Activated CD4-positive, alpha-beta T cell treated with anti-CD3 and anti-CD28 coated beads, Interleukin-2, amount 50 U/mL, for 1 hour (primary cell): ENCODE measurements at places on chromosomes 3 and 15.
A peak's percentile ranks its signal among the peaks of the same experiment; 100 is the strongest.

GRCh38 chr3:163605915-163606314 is 1472.4 kb downstream of the SI start:
- DNase-seq: no peak

GRCh38 chr3:180548050-180548449 is 53.9 kb upstream of the TTC14 start:
- no peak for DNase-seq

DNA sequence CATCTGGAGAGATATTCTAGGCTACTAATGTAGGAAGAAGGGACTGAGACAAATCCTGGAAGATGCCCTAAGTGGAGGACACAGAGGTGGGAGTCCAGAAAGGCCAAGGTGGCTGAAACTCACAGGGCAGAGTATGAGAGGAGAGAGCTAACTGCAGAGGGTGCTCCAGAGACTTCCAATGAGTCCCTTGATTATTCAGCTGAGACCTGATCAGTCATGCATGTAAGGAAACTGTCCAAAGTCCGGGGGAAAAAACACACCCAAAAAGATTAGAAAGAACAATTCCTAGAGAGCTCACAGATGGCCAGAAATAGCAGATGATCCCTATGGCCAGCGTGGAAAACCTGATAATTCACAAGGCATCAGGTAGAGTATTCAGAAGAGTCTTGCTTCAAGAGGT is 18.7 kb upstream of the FOXP1 start:
- no peak for DNase-seq

- DNase-seq: no peak
Measured at GRCh38 chr3:133535971-133536881, 37.3 kb upstream of the CDV3 start.

GRCh38 chr3:18436213-18436612 is 11.1 kb upstream of the SATB1 start:
- DNase-seq: no peak

DNA sequence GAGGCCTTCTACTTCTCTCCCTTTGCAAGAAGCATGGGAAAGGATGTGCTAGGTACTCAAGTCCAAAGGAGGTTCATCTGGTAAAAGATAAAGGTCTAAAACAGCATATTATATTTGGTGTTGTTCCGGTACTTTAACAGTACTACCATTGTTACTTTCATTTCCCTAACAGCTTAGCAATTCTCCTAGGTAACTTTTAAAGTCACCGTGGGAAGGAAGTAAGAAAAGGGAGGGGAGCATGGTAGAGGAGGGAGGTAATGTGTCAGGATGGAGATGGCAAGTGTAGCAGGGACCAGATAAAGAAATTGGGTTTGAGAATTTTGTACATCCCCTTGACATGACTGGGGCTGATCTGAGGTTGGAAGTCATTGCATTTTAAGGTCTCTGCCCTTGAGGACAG is 89.4 kb upstream of the SKOR1 start:
- DNase-seq: no peak

DNA sequence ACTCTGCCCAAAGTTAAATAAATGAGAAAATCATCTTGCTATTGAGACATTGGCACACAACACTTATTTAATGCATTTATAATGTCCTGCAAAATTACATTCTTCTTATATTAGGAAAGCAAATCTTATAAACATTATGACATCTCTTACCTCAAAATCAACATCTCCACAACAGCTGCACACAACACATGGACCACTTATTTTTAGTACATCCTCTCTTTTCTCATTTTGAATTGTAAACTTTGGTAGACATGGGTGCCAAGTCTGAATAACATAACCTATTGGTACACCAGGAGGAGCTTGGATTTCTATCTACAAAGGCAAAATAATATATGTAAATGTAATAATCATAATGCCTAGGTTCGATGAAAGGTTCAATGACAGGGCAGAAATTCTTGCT is 23.0 kb downstream of the PLSCR1 start:
- no peak for DNase-seq

DNA sequence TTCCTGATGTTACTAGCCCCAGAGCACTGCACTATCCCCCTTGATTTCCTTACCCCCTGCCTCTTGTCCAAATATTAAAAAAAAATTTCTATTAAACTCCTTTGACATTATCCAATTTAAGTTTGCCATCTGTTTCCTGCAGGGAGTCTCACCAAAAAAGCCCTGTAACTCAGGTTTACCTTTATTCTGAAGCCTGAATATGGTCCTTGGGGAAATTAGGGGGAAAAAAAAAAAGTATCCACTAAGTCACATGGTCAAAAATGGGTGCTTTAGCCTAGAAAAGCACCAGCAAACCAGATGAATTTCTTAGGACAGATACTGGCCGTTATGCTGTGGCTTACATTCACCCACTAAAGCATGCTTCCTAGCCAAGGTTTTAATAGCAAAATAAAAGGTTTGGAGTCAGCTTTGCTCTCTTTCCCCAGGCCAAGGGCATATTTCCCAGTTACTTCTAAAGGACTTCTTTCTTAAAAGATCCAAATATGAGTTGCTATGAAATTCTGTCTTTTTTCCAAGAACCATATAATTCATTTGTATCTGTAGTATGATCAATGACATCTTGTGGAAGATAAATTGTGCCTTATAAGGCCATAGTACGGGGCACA is 394.9 kb downstream of the LSAMP start:
- DNase-seq: no peak

GRCh38 chr3:183259087-183259486 is 6.0 kb downstream of the B3GNT5 start:
- DNase-seq: no peak

DNA sequence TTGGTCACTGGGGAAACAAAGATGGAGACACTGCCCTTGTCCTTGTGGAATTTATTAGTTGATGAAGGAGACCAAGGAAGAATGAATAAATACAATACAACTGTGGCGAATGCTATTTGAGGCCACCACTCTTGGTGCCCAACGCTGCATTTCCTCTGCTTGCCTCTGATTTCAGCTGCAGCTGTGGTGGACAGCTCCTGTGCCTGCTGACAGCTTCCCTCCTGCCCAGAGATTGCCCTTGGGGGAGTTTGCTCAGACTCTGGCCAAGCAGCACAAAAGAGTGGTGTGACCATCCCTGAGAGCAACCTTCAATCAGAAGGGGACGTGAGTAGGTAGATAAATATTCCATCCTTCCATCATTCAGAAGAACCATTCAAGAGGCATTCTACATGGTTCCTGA is 64.6 kb upstream of the FHIT start:
- DNase-seq: no peak

GRCh38 chr15:43749690-43750345 is 3.6 kb downstream of the PDIA3 start:
- DNase-seq: peak; percentile 22

DNA sequence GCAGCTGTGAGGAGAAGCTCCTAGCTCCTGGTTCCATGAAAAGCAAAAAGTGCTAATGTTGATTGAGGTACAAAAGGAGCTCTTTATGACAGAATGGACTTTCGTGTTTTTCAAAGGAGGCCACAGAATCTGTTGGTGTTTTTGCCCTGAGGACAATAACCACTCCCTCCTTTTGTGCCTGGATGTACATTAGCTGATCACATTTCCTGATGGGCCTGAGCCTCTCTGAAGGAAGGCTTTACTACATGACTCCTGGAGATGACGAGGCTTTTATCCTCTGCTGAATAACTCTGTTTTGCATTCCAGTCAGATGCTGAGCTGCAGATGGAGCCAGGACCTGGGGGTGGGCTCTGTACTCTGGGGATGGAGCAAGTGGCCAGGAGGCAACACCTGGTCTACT is 301.9 kb downstream of the CACNA2D3 start:
- DNase-seq: no peak

- no peak for DNase-seq
Measured at GRCh38 chr3:152811974-152812760, 22.8 kb upstream of the P2RY1 start.
